ENCODE measurements at places on chromosomes 11 and 22.

- no peak for DNase-seq
Measured at GRCh38 chr11:99383648-99384245, 363.0 kb downstream of the CNTN5 start.

- no peak for DNase-seq
Measured at GRCh38 chr22:31896472-31896871, 47.9 kb upstream of the YWHAH start.

DNA sequence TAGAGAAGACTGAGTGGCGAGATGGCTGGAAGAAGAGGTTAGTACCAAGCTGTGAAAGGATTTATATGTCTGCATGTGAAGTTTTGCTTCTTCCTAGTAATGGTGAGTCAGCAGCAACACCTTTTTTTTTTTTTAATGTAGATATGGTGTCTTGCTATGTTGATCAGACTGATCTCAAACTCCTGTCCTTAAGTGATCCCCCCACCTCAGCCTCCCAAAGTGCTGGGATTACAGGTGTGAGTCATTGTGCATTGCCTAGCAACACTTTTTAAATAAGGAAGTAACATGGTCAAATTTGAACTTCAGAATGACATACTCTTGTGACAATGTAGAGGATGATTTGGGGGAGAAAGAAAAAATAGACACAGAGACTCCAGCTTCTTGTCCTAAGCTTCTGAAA lies 6.5 kb upstream of the CSTPP1 start:
- DNase-seq: no peak

- no peak for DNase-seq
Measured at GRCh38 chr11:61777234-61778090, 14.9 kb downstream of the TMEM258 start.

DNA sequence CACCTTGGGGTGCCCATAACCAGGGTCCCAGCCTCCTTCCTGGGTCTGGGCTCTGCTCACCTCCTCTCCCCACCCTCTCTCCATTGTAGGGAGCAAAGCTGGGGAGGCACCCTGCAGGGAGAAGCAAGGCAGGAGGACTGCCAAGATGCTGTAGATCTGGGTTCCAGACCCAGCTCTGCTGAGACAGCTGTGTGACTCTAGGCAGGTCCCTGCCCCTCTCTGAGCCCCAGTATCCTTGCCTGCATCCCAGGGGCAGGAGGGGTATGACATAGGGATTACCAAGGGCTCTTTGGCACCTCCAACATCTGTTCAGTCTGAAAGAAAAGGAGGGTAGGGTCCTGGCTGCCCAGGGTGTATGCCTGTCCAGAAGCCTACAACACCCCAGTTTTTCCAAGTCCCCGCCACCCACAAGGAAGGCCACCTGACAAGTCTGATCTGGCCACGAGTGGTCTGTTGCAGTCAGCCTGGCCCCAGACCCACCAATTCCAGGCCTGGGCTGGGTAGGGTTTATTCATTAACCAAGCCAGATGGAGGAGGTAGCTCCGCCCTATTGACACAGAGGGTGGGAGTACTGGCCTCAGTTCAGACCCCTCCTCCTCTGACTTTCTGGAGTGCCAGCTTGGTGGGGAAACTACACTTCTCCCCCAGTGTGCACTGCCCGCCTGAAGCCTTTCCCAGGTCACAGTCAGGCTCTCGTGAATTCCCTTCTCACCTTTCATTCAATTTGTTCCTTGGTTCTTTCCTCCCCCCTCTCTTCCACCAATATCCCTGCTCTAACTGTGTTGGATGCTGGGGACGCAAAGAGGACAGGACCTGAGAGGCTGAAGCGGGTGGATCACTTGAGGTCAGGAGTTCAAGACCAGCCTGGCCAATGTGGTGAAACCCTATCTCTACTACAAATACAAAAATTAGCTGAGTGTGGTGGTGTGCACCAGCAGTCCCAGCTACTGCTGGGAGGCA lies 15.0 kb downstream of the STARD10 start:
- no peak for DNase-seq

DNA sequence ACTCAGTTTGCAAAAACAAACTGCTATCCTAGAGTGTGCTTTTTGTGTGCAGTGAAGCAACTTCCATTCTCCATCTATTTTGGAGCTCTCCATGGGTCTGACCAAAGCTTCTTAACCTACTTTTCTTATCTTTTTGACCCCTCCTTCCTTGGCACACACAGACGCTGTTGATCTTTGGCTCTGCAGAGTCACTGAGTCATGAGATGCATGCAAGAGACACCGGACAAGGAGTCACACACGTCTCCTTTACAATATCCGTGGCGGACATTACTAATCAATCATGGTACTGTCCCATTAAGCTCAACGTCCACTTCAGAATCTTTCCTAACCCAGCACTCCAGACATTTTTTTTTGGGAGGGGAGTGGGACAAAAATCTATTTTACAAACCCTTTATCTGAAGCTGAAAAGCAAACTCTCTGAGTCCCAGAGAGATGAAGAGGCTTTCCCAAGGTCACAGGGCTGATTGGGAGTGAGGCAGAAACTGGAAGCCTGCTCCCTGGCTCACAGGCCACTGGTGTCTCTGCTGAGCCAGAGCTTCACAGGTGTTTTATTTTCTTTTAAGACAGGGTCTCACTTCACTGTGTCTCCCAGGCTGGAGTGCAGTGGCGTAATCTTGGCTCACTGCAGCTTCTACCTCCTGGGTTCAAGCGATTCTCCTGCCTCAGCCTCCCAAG lies 165.8 kb upstream of the SYT13 start:
- DNase-seq: no peak

GRCh38 chr11:108586600-108586999 lies 7.0 kb downstream of the EXPH5 start:
- no peak for DNase-seq

GRCh38 chr11:79220171-79220570 lies 220.7 kb downstream of the TENM4 start:
- DNase-seq: no peak

DNA sequence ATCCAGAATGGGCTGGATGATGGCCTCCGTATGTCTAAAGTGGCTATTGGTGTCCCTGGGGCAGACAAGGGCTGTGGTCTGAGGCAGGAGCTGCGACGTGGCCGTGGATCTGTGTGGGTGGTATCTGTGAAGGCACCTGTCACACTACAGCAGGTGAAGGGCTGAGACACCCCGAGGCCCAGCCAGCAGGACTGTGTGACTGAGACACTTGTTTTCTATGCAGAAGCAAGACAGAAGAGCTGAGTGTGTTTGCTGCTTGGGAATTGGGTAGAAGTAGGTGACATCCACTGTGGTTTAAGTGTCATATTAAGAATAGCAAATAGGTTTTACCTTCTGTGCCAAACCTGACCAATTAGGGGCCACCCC lies 35.0 kb downstream of the AMPD3 start:
- no peak for DNase-seq

All from HEK293T (cell line).